Foreskin melanocyte (primary cell): ENCODE measurements at places on chromosomes 2 and 18.
A peak's percentile ranks its signal among the peaks of the same experiment; 100 is the strongest.

DNA sequence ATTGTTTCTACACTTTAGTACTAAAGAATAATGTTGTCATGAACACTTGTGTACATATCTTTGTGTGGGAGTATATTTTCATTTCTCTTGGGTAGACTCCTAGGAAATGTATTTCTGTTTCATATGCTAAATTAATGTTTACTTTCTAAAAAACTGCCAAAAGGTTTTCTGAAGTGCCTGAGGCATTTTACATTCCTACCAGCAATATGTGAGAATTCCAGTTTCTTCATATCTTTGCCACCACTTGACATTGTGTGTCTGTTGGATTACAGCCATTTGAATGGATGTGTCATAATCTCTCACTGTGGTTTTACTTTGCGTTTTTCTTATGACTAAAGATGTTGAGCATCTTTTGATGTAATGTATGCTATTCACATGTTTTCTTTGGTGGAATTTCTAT is 428.2 kb upstream of the KCNH7 start:
- DNase-seq: peak; percentile 75

GRCh38 chr2:231272991-231273390 is 74.6 kb downstream of the ARMC9 start:
- DNase-seq: no peak

DNA sequence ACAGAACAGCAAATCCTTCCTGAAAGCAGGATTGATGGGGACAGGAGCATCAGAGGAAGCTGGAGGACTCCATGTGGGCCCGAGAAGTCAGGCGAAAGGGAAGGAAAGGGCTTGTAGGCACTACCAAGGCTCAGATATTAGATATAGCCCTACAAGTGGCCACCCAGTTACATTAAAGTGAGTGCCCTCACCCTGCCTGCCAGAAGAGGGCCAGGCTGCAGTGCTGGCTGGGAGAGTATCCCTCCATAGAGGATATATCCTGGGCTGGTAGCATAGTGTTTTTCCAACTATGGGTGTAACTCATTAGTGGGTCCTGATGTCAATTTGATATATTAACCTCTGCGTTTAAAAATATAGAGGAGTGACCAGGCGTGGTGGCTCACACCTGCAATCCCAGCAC is 285.2 kb downstream of the MYCN start:
- DNase-seq: no peak

DNA sequence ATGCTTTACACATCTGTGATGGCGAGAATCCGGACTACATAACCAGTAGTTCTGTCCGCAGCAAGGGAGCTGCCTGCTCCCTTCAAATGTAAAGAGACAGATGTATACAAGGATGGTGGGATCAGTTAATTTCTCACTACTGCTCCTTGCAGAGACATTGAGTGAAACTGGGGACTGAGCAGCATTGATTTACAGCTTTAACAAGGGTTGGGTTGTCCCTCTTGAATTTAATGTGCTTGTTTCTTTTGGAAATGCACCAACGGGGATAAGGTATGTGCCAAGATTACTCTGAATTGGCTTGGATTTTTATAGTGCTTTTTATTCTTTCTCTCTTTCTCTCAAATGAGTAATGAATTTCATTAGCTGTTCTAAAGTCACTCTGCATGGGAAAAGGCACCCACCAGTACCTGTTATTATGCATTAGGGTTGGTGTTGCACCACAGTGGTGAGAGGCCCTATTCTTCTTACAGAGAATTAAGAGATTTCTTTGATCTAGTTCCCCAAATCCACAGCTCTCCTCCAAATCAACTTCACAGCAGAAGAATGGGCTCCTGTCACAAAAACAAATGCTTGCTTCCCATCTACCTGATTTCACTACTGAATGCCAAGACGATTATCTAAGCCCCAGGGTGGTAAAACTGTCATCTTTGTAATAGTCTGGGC is 107.6 kb downstream of the DOCK10 start:
- DNase-seq: no peak

- DNase-seq: no peak
Observed at GRCh38 chr2:152406119-152406835, 71.3 kb downstream of the FMNL2 start.

DNA sequence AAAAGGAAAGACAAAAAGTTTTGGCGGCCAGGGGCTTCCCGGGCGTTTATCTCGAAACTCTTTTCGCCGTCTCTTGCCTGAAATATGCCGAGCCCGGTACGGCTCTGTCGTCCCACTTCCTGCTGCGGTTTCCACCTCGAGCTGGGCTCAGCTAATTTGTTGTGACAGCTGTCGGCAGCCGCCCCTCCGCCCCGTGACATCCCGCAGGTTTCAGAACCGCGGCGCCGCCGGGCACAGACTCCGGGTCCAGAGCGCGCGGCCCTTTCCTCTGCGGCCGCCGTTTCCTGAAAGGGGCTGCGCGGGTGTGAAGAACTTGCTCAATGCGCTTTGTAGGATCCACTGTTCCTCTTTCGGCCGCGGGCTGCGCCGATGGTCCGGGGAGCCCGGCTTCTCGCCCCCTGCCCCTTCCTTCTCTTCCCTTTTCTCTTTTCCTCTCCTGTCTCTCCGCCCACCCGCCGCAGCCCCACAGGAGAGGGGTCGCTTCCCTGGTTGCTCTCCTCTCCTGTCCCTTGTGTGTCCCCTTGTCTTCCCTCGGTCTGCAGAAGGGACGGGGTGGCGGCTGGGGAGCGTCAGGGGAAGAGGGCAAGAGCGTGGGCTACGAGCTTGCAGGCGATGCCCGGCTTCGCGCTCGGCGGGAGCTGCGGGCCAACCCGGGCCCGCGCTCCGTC is 648 bp downstream of the ARID5A start:
- peak; percentile 64 for DNase-seq

- DNase-seq: no peak
Observed at GRCh38 chr2:215729985-215730620, 283.2 kb downstream of the MREG start.

GRCh38 chr2:133723133-133723532 is 154.9 kb upstream of the NCKAP5 start:
- no peak for DNase-seq

- DNase-seq: peak; percentile 15
Observed at GRCh38 chr2:10787176-10787968, 25.2 kb downstream of the PDIA6 start.

DNA sequence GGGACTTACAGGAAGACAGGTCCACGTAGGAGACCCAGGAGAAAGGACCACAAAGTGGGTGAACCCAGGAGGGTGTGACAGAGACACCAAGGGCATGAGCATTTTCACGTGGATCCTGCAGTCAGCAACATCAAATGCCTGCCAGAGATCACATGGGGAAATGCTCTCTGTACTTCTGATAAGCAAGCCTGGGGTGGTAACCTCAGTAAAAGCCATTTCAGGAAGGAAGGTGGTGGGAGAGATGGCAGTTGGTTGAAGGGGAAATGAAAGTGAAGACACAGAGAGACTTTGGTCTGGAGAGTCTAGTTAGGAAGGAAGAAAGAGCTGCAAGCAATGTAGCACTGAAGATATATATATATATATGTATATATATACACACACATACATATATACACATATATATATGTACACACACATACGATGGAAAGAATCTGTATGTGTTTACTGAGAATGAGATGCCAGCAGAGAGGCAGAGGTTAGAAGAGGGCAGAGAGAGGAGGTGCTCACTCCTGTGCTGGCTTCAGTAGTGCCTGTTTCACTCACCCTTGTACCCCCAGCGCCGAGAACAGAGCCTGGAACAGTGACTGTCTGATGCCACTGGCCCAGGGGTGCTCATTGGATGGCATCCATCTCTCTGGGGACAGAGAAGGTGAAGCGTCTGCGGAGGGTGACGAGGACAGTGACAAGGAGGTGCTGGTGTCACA is 314.9 kb downstream of the AFF3 start:
- DNase-seq: no peak

DNA sequence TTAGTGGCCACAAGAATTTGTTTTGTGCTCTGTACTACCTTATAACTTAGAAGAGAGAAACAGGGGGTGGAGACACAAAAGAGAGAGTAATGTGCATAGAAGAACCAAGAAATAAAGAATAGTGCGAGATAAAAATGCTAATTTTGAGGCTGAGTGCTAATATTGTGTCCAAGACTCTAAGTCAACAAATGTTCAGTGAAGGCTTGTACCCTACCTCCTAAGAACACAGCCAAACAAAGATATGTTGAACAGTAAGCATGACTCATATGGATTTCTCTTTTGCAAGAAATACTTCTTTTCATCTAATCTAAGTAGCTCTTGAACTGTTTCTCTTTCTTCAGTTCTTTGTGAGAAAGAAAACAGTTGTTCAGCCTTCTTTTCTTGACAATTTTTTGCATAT is 45.2 kb downstream of the GAREM1 start:
- DNase-seq: peak; percentile 54

DNA sequence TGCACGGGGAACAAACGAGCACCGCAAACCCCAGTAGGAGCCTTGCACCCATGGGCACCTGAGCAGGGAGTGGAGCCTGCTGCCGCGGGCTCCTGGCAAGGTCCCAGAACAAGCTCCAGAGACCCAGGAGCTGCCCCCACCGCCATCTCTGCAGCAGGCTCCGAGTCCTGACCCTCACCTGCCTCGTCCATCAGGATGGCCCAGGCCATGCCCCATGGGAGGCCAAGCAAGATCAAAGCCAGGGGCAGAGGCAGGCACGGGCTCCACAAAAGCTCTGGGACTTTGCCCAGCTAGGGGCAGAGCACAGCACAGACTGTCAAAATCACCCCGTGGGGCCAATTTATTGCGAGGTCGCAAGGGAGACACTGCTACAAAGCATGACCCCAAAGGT is 43.6 kb downstream of the GPC1 start:
- no peak for DNase-seq

- DNase-seq: no peak
Observed at GRCh38 chr18:76488190-76488589, 6.9 kb downstream of the ZNF516 start.

DNA sequence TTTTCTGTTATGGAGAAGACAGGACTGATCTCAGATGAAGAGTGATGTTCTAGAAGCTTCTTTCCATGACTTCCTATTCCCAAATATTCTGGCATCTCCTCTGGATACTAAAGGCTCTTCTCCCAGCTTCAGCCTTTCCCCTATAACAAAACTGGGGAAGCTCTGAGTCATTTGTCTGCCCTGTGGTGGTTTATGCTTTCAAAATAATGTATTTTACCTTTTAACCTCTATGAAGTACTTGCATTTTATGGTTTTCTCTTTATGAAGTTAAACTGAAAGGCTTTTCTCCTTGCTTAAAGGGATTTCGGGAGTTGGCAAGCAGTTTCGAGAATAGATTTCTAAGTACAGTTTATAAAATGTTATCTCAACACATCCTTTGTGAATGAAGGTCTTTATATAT is 104.4 kb downstream of the TANC1 start:
- DNase-seq: peak; percentile 59

DNA sequence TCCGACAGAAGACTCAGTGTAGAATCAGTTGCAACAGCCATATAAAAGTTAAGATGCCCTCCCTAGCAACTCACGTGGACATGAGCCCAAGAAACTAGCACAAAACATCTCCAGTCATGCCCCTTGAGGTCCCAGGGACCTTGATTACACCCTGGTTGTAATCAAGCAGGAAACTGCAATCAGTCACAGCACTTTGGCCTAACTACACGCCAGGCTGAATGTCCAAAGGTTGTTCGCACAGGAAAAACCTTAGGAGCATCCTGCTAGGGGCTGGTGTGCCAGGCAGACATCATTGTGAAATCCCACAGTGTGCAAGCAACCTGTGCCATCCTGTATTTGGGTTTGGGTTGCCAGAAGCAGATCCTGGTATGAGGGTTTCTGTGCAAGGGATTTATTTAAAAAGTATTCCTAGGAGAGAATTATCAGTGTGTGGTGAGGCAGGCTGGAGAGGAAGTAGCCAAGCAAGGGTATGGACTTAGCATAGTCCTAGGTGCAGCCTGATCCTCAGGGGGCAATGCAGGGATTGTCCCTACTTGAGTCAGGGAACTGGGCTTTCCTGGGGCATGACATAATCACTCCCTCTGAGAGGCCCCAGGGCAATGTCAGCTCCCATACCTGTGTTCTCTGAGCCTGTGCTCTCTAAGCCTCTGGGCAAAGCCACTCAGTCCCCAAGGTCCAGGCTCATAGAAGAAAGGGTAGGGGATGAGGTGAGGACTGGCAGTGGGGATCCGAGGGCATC is 17.8 kb upstream of the SULT1C2 start:
- DNase-seq: no peak

GRCh38 chr2:40257340-40258134 is 194.4 kb downstream of the SLC8A1 start:
- no peak for DNase-seq

DNA sequence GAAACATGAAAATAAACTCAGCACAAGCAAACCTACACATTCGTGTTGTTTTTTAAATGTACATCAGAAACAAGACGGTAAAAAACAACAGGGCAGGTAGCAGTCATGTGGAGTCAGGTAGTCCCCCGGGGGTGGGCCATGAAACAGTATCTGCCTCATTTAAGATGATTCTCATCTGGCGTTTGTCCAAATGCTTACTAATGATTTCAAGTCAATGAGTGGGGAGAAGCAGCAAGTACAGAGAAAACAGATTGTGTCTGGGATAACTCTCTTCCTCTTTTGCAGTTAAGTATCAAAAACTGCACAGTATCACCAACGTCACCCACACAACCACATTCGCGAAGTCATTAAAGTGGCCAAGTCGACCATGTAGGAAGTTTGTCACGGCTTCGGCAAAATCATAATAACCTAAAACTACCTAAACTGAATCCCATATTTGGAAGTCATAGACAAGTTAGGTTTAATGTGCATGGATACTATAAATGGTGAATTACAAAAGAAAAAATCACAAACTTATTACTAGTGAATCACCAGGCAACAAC is 1.3 kb downstream of the LAPTM4A start:
- no peak for DNase-seq

DNA sequence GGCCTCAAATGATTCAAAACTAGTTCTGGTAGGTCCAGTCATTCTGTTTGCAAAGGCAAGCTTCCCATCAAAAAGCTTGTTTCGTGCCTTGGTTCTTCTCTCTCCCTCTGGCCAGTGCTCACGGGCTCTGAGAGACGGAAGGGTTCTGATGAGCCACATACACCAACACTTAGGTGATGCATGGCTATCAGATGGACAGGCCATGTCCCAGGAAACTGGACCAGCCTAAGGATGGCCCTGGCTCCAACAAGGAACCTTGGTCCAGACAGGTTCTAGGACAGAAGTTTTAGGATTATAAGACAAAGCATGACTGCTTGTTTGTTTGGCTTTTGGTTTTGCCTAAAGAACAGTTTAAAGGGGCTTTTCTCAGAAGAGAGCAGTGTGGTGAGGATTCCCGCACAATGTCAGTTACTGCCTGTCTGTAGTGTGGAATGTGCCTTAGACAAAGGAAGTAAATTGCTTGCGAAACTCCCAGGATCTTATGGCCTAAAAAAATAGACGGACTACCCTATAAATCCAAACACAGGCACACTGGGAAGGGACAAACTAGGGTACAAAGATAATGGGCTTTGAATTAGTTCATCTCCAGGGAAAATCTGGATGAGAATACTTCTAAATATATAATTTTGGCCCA is 10.3 kb downstream of the CYP1B1 start:
- no peak for DNase-seq

DNA sequence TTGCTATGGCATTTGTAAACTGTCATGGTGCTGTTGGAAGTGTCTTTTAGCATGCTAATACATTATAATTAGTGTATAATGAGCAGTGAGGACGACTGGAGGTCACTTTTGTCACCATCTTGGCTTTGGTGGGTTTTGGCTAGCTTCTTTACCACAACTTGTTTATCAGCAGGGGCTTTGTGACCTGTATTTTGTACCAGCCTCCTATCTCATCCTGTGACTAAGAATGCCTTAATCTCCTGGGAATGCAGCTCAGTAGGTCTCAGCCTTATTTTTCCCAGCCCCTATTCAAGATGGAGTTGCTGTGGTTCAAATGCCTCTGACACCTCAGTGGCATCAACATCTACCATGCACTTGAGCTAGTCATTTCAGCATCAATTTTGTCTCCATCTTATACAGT is 29.7 kb downstream of the LYPD6 start:
- no peak for DNase-seq

GRCh38 chr18:44681076-44681970 is 635 bp downstream of the SETBP1 start:
- no peak for DNase-seq
